Lung (tissue), 17 donors: ENCODE measurements at places on chromosomes 11 and 22. TPM values are rescaled to one million over a fixed set of nuclear protein-coding genes. Genes with fewer than 3 reads are reported as not detected.

The MPEG1 gene
- total RNA-seq = 28.1 TPM

The MFRP gene
- total RNA-seq = not detected

The MMP13 gene
- total RNA-seq = not detected

The OVOL1 gene
- 0.17 TPM for total RNA-seq

The OR51I1 gene
- 3.2 TPM for total RNA-seq

The KDM4E gene
- not detected for total RNA-seq

The GAL3ST3 gene
- not detected for total RNA-seq

The P2RX6 gene
- 2.2 TPM for total RNA-seq

The RAG1 gene
- total RNA-seq = 2.3 TPM

The SLC5A12 gene
- 0.06 TPM for total RNA-seq

The DNAJB7 gene
- not detected for total RNA-seq

The SERHL2 gene
- total RNA-seq = 3.3 TPM

The TEX12 gene
- 0.74 TPM for total RNA-seq

The CDC45 gene
- 4.0 TPM for total RNA-seq

The TTC28 gene
- 43.9 TPM for total RNA-seq

The PATE2 gene
- total RNA-seq = not detected

The OR52N2 gene
- not detected for total RNA-seq

The CALCA gene
- 3.4 TPM for total RNA-seq

The C11orf54 gene
- 20.4 TPM for total RNA-seq

The OR10A2 gene
- total RNA-seq = not detected

The MRGPRE gene
- total RNA-seq = not detected

The MPPED1 gene
- not detected for total RNA-seq

The HSPB2 gene
- total RNA-seq = 0.65 TPM

The MMP11 gene
- total RNA-seq = 2.2 TPM

The LDLRAD3 gene
- total RNA-seq = 9.7 TPM

The BARX2 gene
- total RNA-seq = 1.1 TPM

The NRIP3 gene
- total RNA-seq = 2.2 TPM

The MMP1 gene
- 7.8 TPM for total RNA-seq

The TOMM22 gene
- total RNA-seq = 27.3 TPM

The C11orf42 gene
- not detected for total RNA-seq

The CHRM1 gene
- total RNA-seq = 1.1 TPM

The GRM5 gene
- 0.51 TPM for total RNA-seq

The ZBTB16 gene
- total RNA-seq = 165 TPM

The NLRP14 gene
- 0.31 TPM for total RNA-seq

The FZD4 gene
- total RNA-seq = 40.0 TPM

The TLCD5 gene
- total RNA-seq = 10.8 TPM

The XKR3 gene
- total RNA-seq = not detected

The ZFPL1 gene
- total RNA-seq = 34.5 TPM

The SHISA8 gene
- total RNA-seq = 0.34 TPM

The JAML gene
- 49.1 TPM for total RNA-seq

The KLHL35 gene
- 1.2 TPM for total RNA-seq

The CARNS1 gene
- total RNA-seq = 1.2 TPM

The PIH1D2 gene
- total RNA-seq = 12.2 TPM

The TMA7B gene
- 0.31 TPM for total RNA-seq

The RAC2 gene
- total RNA-seq = 16.7 TPM

The NLRP6 gene
- total RNA-seq = 2.1 TPM

The ARHGEF17 gene
- 67.6 TPM for total RNA-seq

The UBQLN3 gene
- total RNA-seq = 0.28 TPM

The PLEKHA7 gene
- total RNA-seq = 31.8 TPM

The STK33 gene
- 36.5 TPM for total RNA-seq

The OR4A16 gene
- total RNA-seq = not detected

The ZP1 gene
- not detected for total RNA-seq

The DERL3 gene
- total RNA-seq = 15.1 TPM

The ACR gene
- total RNA-seq = 1.1 TPM

The WBP2NL gene
- 1.8 TPM for total RNA-seq

The NAV2 gene
- 31.5 TPM for total RNA-seq

The TRIM51 gene
- not detected for total RNA-seq
